ENCODE measurements at places on chromosomes 1 and 21.

DNA sequence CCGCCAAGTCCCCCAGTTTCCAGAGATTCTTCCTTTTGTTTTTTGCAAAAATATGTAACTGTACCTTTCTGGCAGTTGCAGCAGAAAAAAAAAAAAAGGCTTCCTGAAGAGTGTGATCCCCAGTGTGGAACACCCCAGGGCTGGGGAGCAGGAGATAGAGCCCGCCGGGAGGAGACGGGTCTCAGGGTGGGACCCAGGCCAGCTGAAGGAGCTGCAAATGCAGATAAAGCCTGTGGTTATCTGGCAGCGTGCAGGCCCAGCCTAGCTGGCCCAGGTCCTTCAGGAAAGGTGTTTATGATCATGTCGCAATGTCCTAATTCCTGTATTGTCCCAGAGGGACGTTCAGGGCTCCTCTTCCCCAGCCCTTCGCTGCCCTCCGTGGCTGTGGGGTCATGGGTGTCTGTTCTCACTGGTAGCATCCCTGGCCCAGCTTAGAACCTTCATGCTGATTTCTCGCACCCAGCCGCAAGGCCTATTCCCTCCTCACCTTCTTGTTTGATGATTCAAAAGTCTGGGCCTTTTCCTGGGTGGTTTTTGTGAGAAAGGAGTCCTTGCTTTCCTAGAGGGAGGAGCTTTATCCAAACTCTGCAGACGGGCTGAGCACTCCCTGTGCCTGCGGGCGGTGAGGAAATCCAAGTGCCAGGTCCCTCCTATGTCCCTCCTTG lies 26.2 kb downstream of the RNF187 start:
- no peak for DNase-seq

DNA sequence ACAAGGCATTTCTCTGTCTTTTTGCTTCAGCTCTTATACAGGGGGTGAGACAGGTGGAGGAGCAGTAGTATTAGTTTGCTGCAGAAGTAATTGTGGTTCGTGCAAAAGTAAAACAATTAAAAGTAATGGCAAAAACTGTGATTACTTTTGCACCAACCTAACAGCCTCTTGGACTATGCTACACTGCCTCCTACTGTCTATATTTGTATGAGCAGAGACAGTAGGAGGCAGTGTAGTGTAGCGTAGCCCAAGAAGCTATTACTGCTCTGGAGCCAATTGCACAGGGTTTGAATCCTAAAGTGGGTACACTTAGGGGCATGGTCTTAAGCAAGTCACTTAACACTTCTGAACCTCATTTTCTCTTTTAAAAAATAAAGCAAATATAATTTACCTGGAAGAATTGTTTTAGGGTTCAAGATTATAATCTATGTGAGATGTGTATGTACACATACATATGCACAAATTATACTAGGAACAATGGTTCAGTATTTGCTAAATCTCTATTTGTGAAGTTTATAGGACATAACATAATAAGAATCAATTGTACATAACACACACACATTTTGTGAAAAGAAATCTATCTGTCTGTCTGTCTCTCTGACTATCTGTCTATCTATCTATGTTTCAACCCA lies 103.8 kb downstream of the BRINP3 start:
- DNase-seq: peak; percentile 3

DNA sequence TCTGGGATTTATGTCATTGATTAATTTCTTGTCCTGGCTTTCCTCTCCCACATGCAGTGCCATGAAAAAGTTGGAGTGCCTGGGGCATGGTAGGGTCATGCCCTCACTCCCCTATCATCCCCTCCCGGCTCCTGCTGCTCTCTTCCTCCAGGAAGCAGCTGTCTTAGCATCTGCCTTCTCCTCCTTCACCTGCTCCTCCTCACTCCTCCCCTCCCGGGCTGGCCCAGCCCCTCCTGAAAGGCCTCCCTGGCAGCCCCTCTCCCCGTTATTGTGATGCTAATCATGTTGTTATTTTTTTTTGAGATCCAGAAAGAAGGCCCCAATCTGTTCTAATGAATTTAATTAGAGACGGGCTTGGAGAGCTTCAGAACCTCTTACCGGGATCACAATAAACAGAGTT lies 36.3 kb upstream of the NFASC start:
- DNase-seq: no peak

DNA sequence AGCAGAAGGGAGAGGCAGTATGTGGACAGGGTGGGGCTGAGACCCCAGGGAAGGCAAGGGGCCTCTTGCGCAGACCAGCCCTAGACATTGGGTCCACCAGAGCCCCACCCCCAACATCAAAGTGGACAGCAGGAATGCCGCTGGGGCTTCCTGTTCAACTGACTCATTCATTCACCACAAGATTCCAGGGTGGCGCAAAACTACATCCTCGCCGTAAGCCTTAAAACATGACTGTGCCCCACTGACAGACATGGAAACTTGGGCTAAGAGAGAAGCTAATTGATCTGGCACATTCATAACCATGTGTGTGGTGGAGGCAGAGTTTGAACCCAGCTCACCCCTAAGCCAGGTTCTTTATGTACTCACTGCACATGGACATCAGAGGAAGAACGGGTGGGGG lies 14.0 kb downstream of the COL16A1 start:
- DNase-seq: no peak

GRCh38 chr1:94986783-94987182 lies 59.9 kb upstream of the CNN3 start:
- no peak for DNase-seq

DNA sequence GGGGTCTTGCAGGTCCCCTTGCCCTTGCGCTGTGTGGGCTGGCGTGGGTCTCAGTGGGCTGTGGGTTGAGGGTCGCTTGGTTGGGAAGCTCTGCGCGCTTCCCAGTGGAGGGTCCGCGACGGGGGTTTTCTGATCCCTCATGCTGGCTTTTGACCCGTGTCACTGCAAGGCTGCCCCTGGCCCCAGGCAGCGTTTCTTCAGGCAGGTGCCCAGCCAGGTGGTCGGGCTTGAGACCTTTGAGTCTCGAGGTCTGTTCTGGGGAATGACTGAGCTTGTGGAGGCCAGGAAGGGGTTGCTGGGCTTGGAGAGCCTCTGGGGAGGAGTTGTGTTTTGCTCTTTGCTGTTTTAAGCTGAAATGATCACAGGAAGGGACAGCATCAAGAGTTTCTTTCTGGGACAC lies 5.3 kb downstream of the SKI start:
- no peak for DNase-seq

DNA sequence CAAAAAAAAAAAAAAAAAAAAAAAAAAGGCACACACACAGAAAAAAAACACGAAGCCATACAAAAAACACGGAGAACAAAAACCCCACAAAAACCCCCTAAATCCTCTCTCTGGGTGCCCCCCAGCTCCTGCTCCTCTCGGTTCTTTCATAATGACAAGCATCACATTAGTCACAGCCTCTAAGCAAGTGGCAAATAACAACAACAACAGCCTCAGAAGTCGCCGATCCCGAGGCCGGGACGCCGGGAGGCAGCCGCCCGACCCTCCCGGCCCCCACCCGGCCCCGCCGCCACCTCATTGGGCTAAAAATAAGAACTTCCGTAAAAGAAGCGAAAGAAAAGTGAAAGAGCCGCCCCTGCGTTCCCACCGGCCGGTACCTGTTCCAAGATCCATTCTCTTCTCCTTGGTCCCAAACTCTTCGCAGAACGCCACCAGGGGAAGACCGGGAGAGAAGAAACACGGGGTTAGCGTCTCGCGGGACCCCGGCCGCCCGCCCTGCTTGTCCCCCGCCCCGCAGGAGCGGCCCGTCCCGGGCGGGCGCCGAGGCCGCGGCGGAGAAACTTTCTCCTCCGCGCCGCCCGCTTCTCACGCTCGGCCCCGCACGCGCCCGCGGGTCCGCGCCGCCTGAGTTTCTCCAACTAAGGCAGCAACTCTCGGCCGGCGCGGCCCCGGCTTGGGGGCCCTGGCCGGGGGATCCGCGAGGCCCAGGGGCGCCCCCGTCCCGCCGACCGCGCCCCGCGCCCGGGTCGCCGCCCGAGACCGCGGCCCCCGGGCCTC lies 102.8 kb downstream of the CASZ1 start:
- DNase-seq: peak; percentile 56

DNA sequence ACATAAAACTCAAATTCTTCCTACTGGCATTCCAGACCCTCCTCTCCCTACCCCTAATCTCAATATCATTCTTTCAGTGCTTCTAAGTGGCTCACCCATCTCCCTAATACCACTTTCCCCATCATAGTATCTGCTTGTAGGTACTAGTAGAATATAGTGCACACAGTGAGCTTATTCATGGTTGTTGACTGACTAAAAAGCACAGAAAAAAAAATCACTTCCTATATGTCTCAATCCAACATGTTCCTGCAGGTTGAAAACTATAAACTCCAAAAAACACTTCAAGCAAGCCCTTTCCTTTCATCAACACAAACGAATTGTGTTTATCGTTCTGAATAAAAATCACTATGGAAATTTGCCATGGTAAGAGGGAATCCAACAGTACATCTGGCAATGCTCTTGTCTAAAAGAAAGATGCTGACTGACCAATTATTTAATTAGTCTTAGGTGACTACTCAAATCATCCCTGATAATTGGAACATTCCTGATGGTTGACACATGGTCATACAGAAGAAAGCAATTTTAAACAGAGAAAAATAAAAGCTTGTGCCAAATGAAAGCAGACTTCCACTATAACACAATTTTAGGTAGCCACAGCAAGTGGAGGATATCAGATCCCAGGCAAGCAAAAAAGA lies 87.1 kb downstream of the NDUFS5 start:
- DNase-seq: no peak

GRCh38 chr1:237303929-237304328 lies 261.9 kb downstream of the RYR2 start:
- DNase-seq: peak; percentile 10

GRCh38 chr1:98344731-98345130 lies 316.8 kb upstream of the SNX7 start:
- no peak for DNase-seq

DNA sequence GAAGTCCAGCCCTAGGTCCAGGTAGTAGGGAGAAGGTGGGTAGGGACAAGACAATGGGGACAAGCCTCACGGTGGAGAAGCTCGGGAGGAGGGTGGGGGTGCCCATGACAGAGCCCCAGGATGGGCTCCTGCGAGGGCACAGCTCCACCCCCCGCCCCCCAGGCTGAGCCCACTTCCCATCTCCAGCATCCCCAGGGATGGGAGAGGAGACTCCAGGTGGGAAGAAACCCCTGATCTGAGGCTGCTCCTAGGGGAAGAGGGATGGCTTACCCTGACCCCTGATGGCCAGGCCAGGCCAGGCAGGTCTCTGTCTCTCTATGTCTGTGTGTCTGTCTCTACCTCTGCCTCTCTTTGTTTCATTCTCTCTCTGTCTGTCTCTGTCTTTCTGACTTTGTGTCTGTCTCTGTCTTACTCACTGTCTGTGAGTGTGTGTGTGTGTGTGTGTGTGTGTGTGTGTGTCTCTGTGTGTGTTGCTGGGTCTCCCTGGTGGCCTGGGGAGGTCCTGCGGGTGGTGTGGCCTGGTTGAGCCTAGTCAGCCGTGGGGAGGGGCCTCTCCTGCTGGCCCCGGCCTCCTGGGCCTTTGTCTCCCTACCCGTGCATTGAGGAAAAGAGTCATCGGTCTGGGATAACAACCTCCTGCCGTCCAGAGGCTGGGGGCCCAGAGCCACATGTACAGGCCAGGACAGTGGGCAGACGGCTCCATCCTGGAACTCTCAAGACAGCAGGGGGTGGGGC lies 45.7 kb downstream of the WNT9A start:
- peak; percentile 14 for DNase-seq

- DNase-seq: no peak
Observed at GRCh38 chr21:44420416-44421205, 34.7 kb upstream of the LRRC3 start.

DNA sequence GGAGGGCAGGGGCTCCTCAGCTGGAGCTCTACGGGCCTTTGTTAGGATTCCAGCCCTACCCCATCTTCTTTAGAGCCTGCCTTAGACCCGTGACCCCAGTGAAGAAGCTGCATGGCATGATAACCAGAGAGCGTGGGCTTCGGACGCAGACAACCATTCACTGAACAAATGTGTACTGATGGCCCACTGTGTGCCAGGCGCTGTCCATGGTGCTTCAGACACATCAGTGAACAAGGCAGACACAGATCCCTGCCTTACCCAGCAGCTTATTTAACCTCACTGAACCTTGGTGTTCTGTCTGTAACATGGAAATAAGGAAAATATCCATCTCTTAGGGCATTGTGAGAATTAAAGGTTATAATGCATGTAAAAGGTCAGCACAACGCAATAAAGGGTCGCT lies 9.5 kb downstream of the CHIT1 start:
- no peak for DNase-seq

GRCh38 chr1:109620401-109620791 lies 759 bp downstream of the AMPD2 start:
- DNase-seq: no peak

DNA sequence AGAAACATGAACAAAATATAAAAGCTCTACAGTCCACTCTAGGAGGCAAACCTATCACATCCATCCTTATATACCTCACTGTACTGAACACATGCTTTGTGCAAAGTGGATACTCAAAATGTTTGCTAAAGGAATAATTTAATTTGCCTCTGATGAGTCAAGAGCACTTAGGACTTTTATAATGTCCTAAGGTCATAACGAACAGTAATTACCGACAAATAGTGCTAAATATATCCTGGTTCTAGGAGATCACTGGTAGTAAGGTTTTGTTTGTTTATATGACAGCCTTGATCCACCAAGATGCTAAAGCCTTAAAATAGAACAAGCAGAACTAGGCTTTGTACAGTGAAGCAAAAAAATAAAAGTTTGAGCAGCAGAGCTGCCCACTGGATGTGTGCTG lies 70.6 kb downstream of the GADD45A start:
- no peak for DNase-seq

- no peak for DNase-seq
Observed at GRCh38 chr21:45265721-45266517, 21.8 kb downstream of the POFUT2 start.

GRCh38 chr1:177640687-177641086 lies 329.2 kb downstream of the SEC16B start:
- DNase-seq: no peak

DNA sequence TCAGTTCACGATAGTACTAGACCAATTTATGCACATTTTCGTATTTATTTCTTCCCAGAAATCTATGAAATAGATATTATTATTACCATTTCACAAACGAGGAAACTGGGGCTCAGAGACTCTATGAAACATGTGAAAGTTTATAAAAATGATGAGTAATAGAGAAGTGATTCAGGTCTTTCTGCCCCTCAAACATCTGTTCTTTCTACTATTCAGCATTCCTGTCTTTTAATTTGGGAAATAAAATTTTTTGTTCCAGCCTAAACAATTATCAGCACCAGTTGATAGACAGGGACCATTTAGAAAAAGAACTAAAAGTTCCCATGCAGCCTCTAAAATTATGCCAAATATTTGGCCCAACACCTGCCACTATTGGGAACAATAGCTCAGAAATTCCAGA lies 585.1 kb downstream of the PTPRC start:
- no peak for DNase-seq

DNA sequence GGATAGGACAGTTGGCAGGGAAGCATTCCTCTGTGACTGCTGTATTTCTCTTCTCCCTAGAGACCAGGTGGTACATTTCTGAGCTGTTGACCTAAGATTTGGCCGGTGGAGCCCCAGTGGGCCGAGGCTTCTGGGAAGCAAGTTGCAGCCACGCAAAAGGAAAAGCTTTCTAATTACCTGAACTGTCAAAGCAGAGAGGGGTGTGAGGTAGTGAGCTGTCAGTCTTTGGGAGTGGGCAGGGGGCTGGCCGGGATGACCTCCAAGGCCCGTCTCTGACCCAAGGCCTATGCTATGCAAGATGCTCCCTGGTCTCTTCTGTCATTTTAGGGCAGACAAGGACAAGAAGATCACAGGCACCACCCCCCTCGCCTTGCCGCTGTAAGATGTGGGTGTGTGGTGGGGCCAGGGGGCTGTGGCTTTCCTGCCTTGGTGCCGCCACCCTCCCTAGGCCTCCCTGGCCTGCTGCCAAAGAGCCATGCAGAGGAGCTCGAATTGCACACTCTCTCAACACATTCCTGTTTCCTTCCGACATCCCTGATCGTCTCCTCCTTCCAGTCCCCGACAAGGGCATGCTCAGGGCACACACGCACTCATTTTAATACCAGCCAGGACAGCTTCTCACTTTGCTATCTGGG lies 7.7 kb downstream of the PADI1 start:
- DNase-seq: peak; percentile 18
